Globus pallidus (tissue), 1 donor: ENCODE measurements at places on chromosomes 1 and 21.
A peak's percentile ranks its signal among the peaks of the same experiment; 100 is the strongest.

DNA sequence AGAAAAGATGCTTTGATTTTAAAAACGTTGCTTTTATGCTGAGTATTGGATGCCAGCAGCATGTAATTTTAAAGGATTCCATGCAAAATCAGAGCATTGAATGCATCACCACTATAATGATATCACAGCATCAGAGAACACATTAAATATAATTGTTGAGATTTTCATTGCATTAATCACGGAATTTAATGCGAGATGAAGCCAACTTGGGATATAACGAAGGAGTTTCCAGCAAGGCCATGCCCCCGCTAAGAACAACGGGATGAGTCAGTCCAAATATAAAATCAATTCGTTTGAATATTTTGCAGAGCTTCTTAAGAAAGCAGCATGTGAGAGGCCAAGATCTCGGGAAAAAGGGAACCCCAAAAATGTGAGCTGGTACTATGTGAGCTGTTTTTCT lies 423.4 kb upstream of the CHRM3 start:
- no peak for DNase-seq

- DNase-seq: no peak
Observed at GRCh38 chr21:14270631-14271030, 54.7 kb downstream of the RBM11 start.

DNA sequence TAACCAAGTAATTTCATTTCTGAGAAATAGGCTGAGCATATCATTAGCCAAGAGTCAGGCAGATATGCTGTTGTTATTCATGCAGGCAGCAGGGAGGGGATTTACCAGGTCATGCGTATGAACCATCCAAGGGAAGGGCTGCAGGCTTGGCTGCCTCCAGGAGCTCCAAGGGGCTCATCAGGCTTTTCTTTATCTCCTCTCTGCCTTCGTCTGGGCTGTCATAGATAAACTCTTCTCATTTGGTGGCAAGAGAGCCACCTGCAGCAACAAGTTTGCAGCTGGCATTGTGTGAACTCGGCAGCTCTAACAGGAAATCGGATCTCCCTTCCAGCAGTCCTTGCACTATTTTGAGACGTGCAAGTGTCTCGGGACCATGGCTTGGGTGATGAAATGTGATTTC lies 7.5 kb downstream of the CCDC27 start:
- no peak for DNase-seq

GRCh38 chr1:84402060-84402459 lies 3.8 kb downstream of the DNASE2B start:
- no peak for DNase-seq

DNA sequence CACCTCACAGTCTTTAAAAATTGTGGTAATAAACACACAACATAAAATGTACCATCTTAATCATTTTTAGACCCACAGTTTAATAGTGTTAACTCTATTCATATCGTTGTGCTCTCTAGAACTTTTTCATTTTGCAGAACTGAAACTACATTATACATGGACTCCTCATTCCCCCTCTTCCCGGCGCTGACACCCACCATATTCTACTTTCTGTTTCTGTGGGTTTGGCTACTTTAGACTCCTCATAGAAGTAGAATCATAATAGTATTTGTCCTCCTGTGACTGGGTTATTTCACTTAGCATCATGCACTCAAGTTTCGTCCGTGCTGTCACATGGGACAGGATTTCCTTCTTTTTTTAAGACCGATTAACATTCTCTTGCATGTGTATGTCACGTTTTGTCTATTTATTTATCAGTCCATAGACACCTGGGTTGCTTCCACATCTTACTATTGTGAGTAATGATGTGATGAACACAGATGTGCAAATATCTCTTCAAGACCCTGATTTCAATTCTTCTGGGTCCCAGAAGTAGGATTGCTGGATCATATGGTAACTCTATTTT lies 62.9 kb upstream of the TMPRSS2 start:
- no peak for DNase-seq

- DNase-seq: no peak
Observed at GRCh38 chr1:206814716-206815341, 42.5 kb upstream of the IL10 start.

DNA sequence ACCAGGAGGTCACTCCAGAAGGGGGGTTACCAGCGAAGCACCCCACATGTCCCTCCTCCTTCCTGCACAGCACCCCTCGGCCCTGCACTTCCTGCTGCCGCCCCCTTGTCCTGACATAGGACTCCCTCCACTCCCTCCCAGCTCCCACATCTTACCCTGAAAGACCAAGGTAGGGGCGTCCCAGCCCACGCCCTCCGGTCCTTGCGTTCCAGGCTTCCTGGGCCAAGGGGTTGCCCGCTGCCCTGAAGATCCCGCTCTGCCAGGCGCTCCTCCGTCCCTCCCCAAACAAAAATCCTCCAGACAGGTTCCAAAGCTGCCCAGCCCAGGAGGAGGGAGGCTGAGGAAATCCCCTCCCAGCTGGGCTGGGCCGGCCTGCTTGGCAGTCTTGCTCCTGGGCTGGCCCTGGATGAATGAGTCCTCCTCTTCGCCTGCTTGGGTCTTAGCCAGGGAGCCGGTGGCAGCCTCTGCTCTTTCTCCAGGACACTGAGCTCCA lies at the start of gene RHBDL2:
Gene RHBDL2, minus strand, starts transcription at position 304 of the 493 bp plus-strand sequence. CDS start 22,618 bp downstream, outside the sequence.
- peak; percentile 83 for DNase-seq

- DNase-seq: no peak
Observed at GRCh38 chr1:73839922-73840321, 358.1 kb downstream of the LRRIQ3 start.

GRCh38 chr1:186869526-186870228 lies 40.9 kb downstream of the PLA2G4A start:
- no peak for DNase-seq

GRCh38 chr1:157472056-157472701 lies 80.1 kb downstream of the FCRL5 start:
- DNase-seq: no peak

DNA sequence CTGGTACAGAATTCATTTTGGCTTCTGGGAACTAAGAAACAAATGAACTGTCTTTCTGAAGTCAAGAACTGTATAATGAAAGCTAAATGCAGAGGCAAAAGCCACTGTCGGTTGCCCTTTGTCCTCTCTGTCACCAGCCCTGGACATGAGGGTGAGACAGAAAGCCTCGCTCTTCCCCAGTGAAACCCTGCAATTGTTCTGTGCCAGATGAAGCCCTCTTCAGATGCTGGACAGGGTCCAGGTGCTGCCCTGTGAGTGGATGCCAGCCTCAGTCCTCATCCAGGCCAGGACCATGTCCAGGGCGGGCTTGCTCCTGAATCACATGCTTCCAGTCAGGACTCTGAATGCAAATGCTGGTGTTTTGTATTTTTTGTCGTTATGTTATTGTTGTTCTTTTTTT lies 138.7 kb downstream of the RUNX1 start:
- DNase-seq: peak; percentile 68

GRCh38 chr1:10325521-10325920 lies 73.3 kb upstream of the PGD start:
- DNase-seq: no peak

- no peak for DNase-seq
Observed at GRCh38 chr1:26701995-26702679, 6.3 kb downstream of the ARID1A start.

GRCh38 chr1:159121526-159121925 lies 45.0 kb upstream of the AIM2 start:
- DNase-seq: no peak

DNA sequence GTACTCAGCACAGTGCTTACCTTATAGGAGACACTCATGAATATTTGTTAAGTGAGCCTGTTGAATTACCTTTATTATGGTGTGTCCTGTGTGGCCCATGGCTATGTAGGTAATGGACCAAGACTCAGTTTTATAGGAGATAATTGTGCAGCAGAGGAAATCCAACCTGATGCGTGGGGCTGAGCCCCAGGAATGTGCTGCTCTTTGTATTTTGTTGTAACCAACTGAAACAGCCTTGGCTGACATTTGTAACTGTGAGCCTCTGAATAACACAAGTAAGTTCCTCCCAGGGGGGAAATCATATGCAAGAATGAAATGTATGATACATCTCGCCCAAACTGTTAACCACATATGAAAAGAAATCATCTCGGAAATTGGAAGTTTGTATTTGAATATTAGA lies 364.2 kb upstream of the ZP4 start:
- DNase-seq: no peak

DNA sequence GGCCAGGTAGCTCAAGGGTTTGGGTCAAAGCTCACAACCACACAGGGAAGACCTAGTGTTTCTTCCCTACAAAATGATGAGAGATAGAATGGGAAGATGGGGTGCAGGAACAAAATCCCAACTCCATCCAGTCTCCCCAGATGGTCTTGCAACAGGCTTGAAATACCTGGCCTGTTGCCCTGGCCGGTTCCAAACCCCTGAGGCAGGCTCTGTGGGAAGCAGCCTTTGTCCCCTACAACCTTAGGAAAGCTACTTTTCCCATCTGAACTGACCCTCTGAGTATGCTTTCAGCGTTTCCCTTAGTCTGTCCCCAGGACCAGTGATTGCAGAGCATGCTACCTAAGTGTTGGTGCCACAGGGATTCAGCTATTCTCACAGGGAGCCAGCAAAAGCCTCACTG lies 104.0 kb downstream of the GDAP2 start:
- DNase-seq: no peak

DNA sequence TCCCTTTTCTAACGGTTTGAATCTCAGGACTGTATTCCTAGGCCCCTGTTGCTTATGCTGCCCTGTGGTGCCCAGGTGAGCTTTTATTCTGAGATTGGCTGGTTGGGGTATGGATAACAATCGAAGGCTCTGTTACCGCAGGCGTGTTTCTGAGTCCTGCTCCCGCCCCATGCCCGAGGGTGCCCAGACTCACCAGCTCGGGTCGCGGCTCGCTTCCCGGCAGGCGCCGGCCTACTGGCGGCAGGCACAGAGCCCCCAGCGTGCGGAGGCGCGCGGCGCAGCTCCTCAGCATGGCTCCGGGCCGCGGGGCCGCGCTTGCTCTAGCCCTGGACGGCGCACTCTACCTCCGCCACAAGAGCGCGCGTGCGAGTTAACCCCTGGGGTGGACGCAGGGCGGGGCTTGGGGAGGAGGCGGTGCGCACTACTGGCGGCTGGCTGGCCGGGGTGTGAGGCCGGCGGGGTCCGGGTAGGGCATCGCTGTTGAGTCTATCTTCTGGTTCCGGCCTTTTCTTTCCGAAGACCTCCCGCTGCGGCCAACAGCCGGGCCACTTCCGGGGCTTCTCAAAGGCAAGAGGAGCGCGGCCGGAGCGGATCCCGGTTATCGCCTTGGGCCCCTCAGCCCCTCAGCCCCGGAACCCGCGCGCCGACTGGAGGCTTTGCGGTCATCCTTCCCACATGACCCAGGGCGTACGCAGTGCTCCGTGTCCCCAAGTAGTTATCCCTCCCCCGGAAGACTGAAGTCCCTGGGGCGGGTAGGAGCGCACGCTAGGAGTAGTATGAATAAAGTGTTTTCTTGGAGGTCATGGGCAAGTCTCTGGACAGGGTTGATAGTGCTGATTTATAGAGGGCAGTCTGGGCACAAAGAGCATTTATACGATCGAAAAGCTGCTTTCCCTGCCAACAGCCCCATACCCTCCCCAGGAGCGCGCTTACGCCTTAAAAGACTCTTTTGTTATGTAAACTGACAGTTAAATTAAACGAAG lies at the start of gene THEM4:
Gene THEM4, minus strand, starts transcription at position 345 of the 983 bp plus-strand sequence. Its CDS starts 53 bp downstream, at position 292.
- peak; percentile 94 for DNase-seq

DNA sequence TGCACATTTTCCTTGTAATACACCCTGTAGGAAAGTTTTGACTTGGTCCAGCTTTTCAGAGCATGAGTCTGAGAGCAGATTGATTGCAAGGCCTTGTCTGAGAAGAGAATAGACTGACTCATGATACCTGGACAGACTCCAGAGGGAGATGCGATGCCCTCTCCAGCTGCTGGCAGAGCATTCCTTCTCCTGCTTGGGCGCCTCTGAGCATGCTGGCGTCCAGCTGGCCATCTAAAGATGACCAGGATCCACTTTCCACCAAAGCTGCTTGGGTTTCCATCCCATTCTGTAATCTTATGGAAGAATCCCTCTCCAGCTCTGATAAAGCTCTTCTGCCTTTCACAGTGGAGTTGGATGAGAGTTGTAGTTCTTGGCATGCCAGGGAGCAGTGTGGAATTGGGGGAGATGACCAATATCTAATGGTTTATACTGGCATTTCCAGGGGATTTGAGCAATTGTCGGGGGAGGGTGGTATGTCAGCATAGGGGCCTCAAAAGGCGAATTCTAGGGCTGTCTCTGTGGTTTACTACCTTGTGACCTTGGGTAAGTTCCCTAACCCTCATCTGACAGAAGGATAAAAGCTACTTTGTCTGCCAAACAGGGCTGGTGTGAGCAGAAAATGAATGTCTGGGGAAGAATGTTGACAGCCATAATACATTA lies 19.5 kb downstream of the SZRD1 start:
- peak; percentile 65 for DNase-seq

DNA sequence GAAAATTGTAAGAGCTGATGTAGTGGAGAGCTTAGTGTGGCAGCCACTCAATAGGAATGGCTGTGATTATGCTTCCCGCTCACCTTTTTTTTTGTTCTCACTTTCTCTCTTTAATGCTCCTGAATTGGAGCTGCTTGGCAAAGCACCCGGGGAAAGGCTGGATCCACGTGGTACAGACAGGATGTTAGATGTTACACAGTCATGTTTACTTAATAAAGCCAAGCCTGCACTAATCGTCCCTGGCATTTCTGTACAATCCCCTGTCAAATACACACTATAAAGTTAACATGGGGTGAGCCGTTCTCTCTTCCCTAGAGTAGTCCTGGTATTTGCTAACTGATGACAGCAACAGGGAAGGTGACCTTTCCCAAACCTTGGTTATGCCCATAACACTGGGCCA lies 187.8 kb downstream of the ZSCAN20 start:
- DNase-seq: no peak

- peak; percentile 19 for DNase-seq
Observed at GRCh38 chr1:177351361-177352108, 180.8 kb downstream of the BRINP2 start.

DNA sequence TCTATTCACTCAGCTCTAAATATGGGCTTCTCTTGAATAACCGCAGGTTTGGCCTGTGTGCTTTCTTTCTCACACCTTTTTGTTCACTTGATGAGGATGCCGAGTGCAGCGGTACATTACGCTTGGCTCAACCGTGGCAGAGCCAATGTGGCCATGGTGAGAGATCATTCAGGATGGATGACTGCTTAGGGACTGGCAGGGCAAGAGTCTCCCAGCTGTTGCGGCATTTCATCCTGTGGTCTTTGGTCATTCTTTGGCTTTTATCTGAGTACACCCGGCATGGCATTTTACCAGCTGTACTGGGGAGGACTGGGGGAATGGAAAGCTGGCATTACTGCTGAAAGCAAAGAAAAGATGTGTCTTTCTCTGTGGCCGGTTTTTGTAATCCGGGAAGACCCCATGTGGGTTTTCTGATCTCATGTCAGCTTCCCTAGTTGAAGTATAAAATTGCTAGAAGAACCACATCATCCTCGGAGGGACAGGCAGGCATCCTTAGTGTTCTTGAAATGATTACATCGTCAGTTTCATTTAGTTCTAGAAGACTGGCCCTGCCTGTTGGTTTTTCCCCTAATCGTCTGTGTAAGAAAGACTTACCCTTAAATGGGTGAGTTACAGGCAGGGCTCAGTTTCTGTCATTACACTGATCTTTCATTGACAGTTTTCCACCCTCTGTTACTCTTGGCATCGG lies 15.1 kb downstream of the PCP4 start:
- no peak for DNase-seq
